Activated naive CD4-positive, alpha-beta T cell treated with Interleukin-2 at 50 U/mL for 16 hours (primary cell): ENCODE measurements at places on chromosomes 13 and 19.

DNA sequence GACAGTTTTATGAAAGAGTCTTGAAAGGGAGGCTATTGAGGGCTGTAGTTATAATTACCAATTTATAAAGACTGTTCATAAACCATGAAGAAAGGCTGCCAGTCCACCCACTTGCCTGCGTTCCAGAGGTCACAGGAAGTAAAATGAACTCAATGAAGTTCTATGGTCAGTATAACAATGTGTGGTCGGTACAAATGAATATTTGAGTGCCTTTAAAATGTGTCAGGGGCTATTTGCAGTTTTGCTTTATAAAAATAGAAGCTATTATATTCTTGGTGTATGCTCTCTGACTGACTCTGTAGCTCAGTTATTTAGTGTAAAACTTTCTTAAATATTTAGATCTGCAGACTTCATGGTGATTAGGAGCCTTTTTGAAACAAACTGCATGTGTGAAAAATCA is 47.0 kb downstream of the ESD start:
- no peak for DNase-seq

DNA sequence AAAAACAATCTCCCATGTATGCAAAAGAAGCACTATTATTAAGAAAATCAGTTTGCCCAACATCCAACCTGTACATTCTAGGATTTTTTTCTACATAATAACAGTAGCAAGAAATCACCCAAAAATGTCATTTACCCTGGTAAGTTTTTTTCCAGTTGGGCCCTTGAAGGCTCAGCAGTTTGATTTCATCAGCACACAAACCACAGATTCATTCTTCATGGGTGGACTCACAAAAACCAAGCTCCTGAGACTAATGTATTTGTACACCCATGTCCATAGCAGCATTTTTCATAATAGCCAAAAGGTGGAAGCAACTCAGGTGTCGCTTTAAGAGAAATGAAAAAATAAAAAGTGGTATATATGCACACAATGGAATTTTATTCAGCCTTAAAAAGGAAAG is 210.1 kb downstream of the TBC1D4 start:
- no peak for DNase-seq

DNA sequence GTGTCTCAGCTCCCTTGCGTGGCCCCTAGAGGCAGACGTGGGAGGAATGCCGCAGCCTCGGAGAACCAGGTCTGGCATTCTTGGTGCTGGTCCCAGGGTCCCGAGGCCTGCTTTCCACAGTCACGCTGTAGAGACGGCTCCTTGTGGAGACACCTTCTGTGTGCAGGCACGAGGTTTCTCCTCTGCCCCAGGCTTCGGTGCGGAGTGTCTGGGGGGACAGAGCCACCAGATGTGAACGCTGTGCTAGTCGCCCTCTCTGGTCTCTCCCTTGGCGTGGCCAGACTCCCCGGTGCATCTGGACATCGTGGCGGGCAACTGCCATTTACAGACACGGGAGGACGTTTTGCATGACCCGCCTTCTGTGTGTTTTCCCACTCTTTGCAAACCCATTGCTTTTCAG is 7.5 kb upstream of the TMEM255B start:
- DNase-seq = no peak

- DNase-seq = no peak
Measured at GRCh38 chr19:19539698-19540063, 1.6 kb downstream of the CILP2 start.

- DNase-seq = no peak
Measured at GRCh38 chr13:110319397-110319773, 12.3 kb downstream of the COL4A2 start.

- peak; percentile 21 for DNase-seq
Measured at GRCh38 chr19:18879579-18880373, 16.2 kb downstream of the CERS1 start.

- no peak for DNase-seq
Measured at GRCh38 chr13:98490866-98491265, 86.0 kb downstream of the STK24 start.

- peak; percentile 81 for DNase-seq
Measured at GRCh38 chr19:50333737-50334617, 4.8 kb upstream of the KCNC3 start.
